GM04504 (cell line): ENCODE measurements at places on chromosomes 16 and 17.

DNA sequence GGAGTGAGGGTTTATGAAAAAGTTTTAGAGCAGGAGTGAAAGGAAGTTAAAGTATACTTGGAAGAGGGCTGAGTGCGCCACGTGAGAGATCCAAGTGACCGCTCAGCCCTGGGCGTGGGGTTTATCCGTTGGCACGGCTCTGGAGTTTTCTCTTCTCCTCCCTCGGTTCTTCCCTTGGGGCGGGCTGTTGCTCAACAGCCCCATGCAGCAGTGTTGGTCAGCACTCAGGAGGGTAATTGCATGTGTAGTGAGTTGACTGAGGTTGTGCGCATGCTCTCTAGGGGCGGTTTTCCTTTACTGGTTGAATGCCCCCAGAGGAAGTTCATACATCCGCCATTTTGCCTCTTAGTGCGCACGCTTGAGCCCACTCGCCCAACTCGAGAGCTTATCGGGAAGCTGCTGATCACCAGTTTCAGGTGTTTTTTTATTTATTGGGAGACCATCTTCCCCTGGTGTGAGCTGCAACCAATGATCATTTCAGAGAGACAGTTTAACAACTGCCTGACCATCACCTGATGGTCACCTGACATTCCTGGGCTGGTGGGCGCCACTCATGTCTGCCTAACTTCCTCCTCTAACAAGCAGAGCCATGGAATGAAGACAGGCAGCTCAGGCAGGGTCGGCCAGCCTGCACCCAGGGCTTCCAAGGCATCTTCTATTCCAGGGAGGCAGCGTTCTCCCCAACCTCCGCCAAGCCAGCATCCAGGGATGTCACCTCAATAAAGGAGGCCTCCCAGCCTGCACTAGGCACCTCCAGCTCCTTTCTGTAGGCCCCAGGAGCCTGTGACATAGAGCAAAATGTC, 41.3 kb upstream of the DNAH17 start:
- DNase-seq: no peak

- no peak for DNase-seq
Observed at GRCh38 chr17:55495239-55495638, 16.0 kb downstream of the SMIM36 start.

DNA sequence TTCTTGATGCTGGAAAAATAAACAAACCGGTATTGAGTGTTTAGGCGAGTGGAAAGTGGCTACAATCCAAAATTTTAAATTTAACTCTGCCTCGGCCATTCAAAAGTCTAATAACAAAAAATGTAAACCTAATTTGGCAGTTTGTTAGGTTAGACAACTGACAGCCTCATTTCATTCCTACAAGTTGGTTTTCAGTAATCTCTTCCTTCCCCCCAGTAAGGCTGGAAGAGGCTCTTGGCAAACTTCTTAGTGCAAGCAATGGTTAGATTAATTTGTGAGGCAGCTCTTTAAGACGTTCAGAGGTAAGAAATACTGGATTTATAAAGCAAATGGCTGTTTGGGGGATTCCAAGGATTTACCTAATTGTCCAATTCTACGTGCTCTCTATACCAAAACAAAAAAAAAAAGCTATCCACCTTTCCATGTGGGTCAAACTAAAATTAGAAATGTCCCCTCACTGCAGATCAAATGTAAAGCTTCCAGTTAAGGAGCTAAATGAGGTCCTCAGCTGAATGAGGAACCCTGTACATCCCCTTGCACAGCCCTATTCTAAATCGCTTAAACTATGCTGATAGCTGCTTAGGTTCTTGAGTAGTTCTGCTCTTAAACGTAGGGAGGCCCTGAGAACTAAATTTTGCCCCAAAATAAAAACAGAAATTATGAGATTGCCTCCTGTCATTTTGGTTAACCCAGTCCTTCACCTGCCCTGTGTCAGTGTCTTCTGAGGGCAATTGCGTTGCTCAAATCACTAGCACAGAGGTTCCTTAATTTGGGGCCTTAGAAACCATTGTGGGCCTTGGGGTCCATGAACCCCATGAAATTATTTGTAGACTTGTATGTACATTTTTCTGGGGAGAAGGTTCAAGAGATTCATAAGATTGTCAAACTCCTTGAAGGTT, 2.9 kb downstream of the HEXIM1 start:
- no peak for DNase-seq

GRCh38 chr16:84284154-84284722, 10.4 kb upstream of the WFDC1 start:
- no peak for DNase-seq

GRCh38 chr17:44780845-44781480, 22.2 kb downstream of the ADAM11 start:
- no peak for DNase-seq

GRCh38 chr17:39629494-39629880, 2.7 kb downstream of the PPP1R1B start:
- no peak for DNase-seq

DNA sequence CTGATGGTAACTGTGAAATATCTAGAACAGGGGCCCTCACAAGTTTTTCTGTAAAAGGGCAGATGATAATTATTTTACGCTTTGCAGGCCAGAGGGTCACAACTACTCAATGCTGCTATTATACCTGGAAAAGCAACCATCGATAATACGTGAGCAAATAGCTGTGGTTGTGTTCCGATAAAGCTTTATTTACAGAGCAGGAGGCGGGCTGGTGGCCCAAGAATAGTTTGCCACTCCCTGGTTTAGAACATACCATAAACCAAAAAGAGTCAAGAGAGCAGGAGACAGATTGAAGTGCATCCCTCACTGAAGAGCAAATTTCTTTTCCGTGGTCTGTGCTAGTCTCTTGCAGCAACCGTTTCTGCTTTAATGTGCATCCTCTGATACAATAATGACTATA, 77.9 kb upstream of the DYNLRB2 start:
- no peak for DNase-seq

- no peak for DNase-seq
Observed at GRCh38 chr16:75130150-75130771, 13.7 kb upstream of the LDHD start.

DNA sequence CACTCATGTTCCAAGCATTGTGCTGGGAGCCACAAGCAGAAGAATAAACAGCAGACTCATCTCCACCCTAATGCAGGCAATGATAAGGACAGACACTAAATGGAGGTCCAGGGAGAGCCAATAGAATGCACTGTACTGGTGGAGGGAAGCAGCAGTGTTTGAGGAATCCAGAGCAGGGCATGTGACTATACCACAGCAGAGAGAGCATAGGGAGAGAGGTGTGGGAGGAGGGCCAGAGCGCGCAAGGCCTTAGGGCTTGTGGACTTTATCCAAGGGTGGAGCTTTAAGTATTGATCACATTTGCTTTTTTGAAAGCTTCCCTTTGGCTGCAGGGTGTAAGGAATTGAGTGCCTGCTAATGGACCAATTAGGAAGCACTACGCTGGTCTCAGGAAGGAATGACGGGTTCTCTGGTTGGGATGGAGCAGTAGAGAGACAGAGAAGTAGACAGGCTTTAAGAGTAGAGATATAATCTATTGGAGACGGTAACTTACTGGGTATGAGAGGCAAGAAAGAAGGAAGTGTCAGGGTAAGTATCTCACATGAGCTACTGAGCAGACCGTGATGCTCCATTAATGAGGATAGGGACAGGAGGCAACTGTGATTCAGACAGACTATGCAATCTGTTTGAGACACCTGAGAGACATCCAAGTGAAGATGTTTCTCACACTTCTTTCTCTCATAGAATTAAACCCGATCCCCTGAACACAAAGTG, 82.2 kb downstream of the MYO1D start:
- DNase-seq: no peak

DNA sequence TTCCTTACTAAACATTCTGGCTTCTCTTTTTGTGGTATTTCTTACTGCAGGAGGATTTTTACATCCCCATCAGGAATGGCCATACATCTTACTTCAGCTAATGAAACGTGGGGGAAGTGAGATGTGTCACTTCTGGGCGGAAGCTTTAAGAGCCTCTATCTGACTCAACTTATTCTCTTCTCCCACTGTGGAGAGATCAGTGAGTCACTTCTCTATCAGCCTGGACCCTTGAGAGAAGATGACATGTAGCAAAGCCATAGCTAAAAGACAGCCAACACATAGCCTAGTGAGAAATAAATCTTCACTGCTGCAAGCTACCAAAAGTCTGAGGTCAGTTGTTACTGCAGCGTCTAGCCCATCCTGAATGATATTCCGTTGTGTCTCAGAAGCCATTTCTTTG, 1066.7 kb upstream of the RBFOX1 start:
- DNase-seq: no peak
